T-helper 2 cell (primary cell): ENCODE measurements at places on chromosomes 13 and 19.

GRCh38 chr13:52104624-52105023 lies 24.2 kb downstream of the NEK5 start:
- DNase-seq = no peak

DNA sequence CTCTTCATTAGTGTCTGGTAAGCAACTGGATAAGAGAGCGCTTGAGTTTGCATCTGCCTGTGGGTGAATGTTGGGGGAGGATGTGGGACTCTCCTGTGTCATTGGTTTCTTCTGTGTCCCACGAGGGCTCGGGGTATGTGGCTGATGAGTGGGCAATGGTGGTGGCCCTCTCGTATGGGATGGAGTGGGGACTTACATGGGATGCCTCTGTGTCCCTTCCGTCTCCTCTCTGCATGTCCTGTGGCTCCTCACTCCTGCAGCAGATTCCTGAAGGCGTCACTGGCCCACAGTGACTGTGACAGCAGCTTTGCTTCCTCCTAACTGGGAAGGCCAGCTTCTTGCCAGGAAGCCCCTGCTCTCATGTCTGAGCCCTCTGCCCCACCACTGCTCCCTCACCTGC lies 2.6 kb upstream of the LRP3 start:
- no peak for DNase-seq

DNA sequence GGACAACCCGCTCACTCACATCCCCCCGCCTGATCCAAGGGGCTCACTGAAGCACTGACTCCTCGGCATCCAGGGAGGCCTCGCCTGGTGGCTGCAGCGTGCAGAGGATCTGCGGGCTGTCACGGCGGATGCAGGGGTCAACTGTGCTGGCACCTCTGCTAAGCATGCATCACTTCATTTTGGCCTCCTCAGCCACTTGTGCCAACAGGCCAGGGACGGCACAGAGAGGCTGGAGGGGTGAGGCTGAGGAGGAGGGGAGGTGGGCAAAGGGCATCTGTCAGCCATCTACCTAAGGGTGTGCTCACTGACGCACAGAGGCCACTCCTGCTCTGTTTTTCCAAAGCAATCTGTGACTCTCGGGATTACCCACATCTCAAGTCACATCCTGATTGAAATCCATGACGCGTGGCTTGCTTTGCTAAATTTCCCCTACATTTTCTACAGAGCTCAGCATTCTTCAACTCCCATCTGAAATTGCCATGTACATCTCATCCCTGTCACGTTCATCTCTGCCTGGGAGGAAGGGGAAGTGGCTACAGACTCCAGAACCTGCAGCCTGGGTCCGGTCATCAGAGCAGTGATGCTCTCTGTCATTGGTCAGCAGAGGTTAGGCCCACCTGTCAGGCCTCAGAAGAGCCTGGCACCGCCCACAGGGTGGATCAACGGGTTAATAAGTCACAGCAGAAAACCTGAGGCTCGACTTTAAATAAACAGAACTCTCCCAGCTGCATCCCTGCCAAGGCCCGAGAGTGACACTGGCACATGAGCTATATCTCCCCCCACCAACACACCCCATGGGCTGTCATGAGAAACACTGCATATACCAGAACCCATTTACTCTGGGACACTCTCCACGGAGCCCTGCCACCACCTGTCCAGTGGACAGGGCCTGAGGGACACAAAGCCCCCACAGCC lies 17.6 kb downstream of the ELL start:
- DNase-seq = no peak

DNA sequence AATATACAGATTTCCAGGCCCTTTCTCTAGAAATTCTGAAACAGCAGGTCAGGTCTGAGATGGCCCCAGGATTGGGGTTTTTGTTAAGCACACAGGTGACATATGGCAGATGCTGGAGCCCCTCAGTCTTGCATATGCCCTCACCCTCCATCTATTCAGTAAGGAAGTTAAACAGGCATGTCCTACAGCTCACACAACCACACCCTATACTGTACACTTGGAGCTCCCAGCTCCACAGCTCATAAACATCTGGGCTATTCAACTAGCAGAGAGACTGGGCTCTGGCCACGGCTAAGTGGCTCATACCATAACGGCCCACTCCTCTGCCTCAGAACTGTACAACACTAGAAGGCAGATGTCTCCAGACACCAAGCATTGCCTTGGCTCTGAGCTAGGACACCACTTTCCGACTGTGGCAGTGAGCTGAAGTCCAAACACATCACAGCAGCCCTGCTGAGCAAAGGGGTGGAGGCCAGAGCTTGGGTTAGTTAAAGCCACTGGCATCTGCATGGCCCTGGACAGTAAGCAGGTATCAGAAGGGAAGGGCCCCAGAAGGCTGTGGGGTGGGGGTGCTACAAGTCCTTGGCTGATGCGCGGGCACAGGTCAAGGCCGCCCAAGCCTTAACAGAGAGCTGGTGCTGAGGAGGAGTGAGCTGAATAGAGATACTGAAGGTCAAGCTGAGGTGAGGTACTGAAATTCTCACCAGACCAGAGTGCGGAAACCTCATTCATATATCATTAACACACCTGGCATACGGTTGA lies 79.1 kb downstream of the ABCC4 start:
- DNase-seq = no peak

- DNase-seq = no peak
Observed at GRCh38 chr13:54913668-54914067, 1885.1 kb downstream of the OLFM4 start.

DNA sequence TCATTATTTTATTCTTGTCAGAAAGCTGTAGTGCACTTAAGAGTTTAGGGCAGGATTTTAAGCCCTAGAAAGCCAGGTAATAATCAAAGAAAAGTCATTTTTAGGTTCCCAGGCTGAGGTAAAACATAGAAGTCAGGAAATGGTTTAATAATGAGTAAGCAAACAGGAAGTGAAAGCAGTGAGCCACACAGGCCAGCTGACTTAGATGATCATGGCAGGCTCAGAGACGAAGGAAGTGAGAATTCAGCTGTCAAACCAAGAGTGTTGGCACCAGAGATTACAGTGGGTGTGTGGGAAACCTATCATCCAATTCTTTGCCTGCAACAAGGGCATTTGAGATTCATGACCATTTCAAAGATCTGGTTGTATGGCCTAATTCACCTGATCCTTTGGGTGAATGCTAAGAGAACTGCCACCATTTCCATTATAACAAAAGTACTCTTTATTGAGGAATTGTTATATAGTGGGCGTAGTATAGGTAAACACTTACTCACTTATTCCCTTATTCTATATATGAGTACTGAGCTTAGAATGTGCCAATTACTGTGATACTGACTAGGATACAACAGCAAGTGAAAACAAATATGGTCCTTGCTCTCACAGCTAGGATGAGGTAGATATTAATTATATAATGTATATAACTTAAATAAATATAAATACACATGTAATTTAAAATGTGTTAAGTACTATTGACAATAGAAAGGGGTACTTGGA lies 103.7 kb upstream of the EDNRB start:
- DNase-seq = no peak
